ENCODE measurements at places on chromosomes 1 and 21.

GRCh38 chr1:235075048-235075776 lies 53.4 kb downstream of the TOMM20 start:
- no peak for DNase-seq

DNA sequence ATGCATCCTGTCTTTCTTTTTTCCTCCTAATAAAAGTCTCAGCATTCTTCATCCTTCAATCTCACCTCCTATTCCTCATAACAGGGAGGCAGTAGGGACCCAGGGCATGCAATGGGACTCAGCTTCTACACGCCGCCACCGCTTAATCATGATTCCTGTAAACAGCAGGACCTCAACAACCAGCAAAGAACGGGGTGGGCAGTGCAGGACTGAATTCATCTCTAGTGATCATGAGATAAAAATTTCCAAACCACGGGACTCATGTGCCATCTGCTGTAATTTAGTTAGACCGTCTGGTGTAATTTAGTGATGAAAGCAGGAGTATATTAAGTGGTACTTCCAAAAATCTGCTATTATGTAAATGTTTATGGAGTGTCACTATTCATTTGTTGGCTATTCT lies 5.4 kb downstream of the PRAMEF12 start:
- DNase-seq, result no peak

DNA sequence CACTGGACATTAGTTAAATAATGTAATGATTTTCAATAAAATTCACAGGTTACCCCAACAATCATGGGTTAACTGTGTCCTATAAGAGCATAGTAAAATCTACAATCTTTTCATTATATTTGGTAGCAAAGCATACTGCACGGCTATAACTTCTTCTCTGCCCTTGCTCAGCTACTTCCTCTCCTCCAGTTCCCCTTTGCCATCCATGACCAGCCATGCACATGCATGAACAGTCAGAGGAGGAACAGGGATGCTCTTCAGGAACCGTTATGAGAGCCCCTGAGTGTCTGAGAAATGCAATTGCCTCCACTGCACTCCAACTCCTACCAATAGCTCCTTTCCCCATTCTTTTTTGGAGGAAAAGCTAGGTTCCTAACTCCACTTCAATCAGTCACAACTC lies 646.7 kb downstream of the LTN1 start:
- DNase-seq, result no peak

DNA sequence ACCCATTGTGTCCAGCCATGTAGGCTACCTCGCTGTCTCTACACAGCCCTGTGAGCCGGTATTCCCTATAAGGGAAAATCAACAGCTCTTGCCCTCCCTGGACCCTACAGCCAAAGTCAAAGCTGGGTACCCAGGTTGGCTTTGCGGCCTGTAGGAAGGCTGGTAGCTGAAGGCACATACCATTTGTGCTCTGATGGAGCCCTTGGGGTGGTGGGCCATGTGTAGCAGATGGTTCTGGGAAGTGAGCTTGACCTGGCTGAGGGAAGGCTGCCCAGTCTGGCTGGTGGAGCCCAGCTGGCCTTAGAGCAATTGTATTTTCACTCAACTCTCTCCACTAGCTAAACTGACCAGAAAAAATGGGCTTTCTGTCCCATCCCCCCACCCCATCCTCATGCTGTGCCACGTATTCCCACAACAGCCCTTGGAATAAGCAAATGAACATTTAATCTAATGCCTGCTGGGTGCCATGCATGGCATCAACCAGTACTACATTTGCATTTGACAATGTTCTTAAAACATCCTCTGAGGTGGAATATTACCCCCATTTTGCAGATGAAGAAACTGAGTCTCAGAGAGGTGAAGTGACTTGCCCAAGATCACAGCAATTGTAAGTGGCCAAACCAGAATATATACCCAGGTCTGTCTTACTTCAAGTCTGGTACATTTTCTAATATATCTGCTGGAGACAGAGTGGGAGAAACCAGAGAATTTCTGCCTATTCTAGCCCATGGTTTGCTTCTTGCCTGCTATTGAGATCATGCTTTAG lies 56.8 kb downstream of the NDUFS5 start:
- DNase-seq, result no peak

- DNase-seq, result no peak
These were observed 13.1 kb upstream of the USP1 start for GRCh38 chr1:62423580-62424242.

DNA sequence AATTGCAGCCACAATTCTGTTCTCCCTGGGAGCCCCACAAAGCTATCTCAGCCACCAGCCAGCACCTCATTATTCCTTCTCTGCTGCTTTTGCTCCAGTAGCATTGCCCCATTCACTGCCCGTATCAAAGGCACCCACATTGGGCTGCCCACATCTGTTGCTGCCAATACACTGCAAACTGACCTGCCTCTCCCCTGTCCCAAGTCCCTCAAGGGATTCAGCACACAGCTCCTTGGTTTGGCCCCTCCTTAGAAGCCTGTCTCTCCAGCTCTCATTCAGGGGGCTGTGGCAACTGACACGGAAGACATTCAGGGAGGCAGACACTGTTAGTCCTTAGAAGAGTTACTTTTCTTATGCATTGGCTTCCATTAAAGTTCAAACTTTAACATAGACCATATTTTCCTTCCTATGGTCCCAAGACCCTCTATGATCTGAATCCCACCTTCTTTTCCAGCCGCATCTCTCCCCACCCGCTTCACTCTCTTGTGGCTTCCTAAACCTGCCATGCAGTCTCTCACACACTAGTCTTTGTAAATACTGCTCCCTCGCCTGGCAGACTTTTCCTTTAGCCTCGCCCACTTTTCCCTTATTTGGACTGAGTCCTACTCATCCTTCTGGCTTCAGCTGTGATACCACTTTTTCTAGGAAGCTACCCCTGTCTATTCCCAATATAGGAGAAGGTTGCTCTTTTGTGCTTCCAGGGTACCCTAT lies 19.3 kb upstream of the KLHDC8A start:
- peak; percentile 53 for DNase-seq

GRCh38 chr1:207152792-207153468 lies 48.9 kb downstream of the C4BPA start:
- DNase-seq, result no peak

DNA sequence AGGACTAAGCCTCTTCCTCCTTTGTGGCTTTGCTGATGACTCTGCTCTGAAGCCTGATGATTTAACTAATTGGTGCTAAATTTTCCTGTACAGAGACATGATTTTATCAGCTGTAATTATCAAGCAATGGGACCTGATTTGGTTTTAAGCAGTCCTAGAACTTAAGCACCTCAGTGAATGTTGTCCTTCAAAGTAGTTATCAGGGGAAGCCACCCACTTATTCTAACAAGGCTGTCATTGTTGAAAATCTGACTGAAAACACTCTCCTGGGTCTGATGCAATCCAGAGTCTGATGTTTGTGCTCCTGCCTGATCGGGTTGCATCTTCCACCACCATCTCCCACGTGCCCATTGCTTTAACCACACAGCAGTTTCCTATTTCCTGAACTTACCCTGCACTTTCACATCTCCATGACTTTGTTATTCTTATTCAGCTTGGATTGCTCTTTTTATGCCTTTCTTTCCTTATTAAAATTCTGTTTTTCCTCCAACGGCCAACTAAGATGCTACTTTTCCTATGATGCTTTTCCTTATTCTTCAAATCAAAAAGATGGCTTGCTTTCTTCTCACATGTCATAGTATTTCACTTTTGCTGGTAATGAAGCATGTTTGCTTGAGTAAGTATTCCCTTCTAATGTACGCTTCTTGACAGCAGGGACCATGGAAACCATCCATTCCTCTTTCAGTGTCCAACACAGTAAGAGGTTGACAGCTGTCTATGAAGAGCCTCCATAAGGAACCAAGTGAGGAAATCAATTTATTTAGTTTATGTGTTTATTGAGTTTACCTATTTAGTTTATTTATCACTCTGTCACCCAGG lies 55.0 kb downstream of the S1PR1 start:
- no peak for DNase-seq

DNA sequence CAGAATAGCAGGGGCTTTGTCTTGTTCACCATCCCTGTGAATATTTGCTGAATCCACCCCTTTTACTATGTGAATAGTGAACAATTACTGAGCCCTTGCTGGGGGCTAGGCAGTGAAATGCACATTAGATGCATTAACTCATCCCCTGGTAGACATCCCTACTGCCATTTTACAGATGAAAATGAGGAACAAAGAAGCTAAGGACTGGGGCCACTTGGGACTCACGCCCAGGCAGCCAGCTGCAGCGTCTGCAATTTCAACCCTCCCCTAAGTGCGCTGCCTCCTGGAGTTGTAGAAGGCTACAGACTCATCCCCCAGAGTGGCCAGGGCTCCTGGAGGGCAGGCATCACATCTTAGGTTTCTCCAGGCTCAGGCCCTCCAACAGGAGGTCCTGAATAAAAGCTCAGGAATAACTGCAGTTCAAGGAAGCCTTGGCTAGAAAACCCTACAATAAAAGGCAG lies 31.6 kb downstream of the CAPZB start:
- no peak for DNase-seq

- no peak for DNase-seq
These were observed 29.4 kb upstream of the IFNLR1 start for GRCh38 chr1:24216276-24217074.

- DNase-seq, result no peak
These were observed 296.2 kb upstream of the ESRRG start for GRCh38 chr1:217019475-217019874.

- no peak for DNase-seq
These were observed 7.4 kb upstream of the KCNN3 start for GRCh38 chr1:154877370-154877974.

GRCh38 chr1:71044833-71045232 lies 2.8 kb downstream of the PTGER3 start:
- no peak for DNase-seq

DNA sequence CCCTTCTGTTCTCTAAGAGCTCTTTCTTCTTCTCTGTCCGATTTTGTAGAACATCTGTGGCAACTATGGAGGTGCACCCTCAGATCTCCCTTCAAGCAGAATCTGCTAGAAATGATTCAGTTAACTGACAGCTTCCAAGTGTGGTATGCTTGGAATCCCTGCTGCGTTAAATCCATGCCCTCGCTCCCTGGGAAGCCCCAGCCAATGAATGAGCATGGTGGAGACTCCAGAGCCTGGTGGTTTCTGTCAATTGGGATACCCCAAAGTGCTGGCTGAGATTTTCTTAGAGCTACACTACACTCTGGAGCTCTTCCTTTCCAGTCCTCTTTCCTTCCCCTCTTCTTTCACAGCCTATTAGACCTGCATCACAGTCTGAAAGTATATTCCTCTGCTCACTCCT lies 116.3 kb upstream of the C1orf21 start:
- no peak for DNase-seq

GRCh38 chr1:231924180-231924579 lies 297.6 kb downstream of the DISC1 start:
- DNase-seq, result peak; percentile 97

- DNase-seq, result peak; percentile 61
These were observed 155.9 kb upstream of the RUNX1 start for GRCh38 chr21:35204850-35205541.
